Stimulated activated CD8-positive, alpha-beta memory T cell treated with anti-CD3 and anti-CD28 coated beads, Interleukin-4, amount 100 ng/mL, for 4 hours (primary cell): ENCODE measurements at places on chromosomes 6 and 20.

GRCh38 chr6:2158596-2159271 is 86.7 kb downstream of the GMDS start:
- DNase-seq: no peak

DNA sequence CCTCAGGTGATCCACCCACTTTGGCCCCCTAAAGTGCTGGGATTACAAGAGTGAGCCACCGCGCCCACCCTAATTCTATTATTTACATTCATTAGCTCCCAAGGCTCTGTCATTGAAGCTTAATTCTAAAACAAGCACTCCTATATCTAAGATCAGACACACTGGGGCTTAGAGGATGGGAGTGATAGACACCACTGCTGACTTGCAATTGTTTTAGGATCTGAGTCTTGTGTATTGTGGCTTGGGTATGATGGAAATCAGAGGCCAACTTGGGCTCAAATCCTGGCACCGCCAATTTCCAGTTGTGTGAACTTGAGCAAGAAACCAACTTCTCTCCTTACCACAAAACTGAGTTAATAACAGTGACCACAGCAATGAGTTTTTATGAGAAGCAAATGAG is 34.7 kb downstream of the MTRES1 start:
- DNase-seq: no peak

- no peak for DNase-seq
Measured at GRCh38 chr6:95658886-95659285, 81.6 kb downstream of the MANEA start.

GRCh38 chr20:43560974-43561373 is 2.1 kb downstream of the SGK2 start:
- DNase-seq: no peak

- no peak for DNase-seq
Measured at GRCh38 chr6:3784423-3784822, 32.9 kb upstream of the PXDC1 start.

DNA sequence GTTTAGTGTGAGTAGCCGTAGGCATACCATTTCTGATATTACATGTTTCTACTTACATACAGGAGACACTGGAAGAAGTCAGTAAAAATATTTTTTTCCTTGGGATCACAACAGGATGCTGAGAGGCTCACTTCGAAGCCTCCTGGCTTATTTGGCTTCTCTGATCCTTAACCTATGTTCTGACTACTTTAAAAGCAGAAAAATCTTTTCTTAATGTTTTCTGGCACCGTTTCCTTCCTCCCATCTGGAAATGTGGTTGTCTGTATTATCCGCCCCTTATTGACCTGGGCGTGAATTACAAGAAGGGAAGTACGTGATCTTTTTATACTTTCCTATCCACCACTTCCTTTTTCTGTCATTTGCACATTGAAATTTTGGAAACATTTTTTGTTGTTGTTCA is 379.6 kb downstream of the COL12A1 start:
- no peak for DNase-seq

DNA sequence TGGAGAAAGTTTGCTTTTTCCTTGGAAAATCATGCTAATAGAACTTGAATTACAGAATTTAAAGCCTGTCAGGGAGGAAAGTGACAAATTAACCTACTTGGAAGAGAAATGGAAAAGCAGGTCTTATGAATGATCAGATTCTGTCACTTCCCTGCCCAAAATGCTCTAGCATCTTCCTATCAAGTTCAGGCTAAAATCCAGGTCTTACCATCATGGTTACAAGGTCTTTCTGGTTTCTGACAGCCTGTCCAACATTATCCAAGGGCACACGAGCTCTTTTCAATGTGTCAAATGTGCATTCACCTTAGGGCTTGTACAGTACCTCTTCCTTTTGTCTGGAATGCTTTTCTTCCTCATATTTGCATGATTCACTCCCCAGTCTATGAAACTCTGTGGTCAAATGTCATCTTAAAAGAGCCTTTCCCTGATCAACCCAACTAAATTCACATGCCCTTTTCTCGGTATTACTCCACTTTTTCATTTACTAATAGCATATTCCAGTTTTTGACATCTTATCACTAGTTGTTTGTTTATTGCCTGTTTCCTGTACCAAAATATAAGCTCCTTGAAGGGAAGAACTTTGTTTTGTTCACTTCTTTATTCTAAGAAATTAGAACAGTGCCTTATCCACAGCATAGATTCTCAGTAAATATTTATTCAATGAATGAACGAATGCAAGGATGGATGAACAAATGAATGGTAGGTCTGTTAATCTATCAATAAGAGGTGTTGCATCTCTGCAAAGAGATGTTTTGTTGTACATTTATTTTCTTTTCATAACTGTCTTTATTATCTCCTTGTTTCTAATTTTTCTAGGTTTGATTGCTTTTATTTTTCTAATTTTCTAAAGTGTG is 139.5 kb downstream of the BCAS1 start:
- no peak for DNase-seq

- DNase-seq: no peak
Measured at GRCh38 chr6:125421836-125422235, 120.1 kb upstream of the HDDC2 start.

- no peak for DNase-seq
Measured at GRCh38 chr20:43349841-43350240, 107.9 kb upstream of the SRSF6 start.

GRCh38 chr6:142543606-142544005 is 241.8 kb downstream of the ADGRG6 start:
- no peak for DNase-seq

DNA sequence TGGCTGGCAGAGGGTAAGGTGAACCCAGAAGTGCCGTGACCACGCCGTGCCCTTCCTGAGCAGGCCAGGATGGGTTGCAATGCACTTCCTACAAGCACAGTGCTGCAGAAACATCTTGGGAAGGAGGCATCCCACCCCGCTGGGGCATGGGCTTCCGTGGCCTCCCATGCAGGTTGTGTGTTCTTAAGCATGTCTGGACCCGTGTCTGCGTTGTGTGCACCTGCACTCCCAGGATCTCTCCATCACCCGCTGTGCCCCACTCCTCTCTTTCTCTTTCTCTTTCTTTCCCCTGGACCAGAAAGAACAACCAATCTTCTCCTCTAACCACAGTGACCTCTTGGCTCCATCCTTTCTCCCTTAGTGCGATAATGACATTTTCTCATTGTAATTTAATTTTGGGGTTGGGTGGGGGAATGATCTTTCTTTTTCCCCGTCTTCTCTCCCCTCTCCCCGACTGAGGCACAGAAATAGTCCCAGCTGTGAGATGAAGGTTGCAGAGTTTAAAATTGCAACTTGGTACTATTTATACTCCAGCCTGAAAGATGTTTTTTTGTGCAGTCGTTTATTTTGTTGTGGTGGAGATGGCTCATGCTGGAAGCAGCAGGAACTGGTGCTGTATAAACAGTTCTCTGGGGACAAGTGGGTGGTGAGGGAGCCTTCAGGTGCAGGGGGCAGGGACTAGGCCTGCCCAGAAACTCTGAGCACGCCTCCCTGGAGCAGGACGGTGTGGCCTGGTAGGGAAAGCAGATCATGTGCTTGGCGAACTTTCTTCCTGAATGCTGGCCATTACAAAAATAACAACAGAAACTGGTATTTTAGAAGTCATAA is 20.5 kb downstream of the BCAS4 start:
- DNase-seq: no peak

DNA sequence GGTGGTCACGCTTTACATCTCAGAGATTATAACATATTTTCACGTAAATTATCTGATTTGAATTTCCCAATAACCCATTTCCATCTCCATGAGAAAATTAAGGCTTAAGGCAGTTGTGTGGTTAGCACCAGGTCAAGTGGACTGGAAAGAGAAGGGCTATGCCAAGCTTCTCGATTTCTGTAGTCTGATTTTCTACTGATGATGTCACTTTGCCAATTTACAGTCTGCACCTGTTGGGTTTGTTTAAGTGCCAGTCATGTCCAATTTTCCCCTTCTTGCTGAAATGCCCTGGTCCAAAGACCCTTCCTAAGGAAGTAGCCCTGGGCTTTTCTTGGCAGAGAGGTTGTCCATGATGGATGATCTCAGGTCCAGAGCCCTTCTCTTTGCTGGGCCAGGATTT is 562.3 kb upstream of the BTBD3 start:
- DNase-seq: no peak

- DNase-seq: no peak
Measured at GRCh38 chr20:51315390-51315789, 227.1 kb downstream of the NFATC2 start.

DNA sequence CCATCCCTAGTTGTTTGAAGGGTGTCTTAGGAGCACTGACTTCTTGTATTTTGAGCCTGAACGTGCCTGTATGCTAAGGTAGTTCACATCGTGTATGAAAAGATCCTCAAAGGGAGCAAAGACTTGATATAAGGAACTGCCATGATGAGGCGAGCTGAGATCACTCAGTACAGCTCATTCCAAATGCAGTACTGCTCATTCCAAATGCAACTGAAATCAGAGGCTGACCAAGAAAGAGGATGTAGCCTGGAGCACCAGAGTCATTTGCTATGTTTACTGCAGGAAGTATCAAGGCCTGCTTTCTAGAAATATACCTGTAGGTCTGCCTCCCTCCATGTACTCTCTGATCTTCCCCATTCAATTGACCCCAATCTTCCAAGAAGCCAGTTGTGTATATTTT is 832.2 kb downstream of the EYS start:
- no peak for DNase-seq

DNA sequence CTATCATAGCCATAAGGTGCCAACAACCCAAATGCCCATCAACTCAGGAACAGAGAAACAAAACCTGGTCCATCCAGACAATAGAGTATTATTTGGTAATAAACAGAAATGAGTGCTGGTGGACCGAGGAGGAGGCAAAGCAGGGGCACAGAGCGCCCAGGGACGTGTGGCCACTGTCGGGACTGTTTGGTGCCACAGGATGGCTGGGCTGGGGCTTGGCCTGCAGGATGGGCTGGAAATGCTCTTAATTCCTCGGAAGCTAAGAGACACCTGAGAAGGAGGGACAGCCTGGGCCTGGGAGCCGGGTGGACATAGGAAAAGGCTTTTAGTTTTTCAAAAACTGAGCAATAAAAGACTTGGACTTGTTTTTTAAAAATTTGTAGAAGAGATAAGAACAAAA is 216.4 kb downstream of the DLL1 start:
- no peak for DNase-seq

- no peak for DNase-seq
Measured at GRCh38 chr6:34340906-34341480, 51.5 kb downstream of the NUDT3 start.

DNA sequence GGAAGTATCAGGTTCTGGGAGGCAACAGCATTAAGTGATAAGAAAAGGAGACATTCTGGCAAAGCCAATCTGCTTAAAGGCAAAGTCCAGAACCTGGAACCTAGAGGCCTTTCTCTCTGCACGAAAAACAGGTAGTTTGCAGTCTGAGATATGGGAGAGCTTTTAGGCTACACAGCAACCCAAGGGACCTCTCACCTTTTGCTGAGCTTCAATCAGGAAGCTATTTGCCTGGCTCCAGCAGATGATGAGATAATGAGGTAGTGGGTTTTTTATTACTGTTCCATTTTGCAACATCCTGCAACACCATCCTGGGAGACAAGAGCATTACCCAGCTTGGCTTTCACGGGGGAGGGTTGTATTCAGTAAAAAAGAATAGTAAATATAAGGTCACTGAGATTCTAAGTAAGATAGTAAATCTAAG is 143.1 kb downstream of the ADGRG6 start:
- DNase-seq: no peak

DNA sequence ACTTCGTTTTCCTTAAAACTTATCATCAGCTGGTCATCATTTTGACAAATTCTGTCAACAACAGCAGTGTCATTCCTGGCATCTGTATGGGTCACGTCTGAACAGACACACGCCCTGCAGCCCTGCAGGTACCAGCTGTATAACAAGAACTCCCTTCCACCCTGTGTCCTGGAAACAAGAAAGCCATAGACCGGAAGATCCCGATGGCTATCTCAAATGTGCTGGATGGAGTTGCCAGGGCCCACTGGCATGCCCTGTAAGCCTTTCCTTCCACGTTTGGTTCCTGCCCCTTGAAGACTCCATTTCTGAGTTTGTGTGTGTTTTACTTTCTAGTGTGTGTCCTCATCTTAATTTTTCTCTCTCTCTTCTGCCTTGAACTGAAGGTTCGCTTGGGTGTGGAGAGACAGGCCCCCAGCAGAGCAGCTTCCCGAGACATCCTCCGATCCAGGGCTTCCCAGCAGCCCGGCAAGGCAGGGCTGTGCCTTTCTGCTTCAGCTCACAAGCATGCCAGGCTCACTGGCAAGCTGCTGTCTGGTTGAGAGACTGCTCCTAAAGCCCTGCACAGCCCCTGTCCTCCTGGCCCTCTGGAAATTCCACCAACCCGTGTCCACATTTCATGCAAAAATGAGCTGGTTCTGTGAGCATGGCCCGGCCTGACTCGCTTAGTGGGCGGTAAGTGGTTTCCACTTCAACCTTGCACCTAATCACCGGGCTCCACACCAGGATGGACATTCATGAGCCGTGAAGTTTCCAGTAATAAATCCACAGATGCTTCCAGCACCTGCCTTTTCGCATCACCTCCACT is 8.7 kb downstream of the GFRA4 start:
- DNase-seq: no peak

- DNase-seq: no peak
Measured at GRCh38 chr6:73632346-73632745, 21.4 kb downstream of the SLC17A5 start.

DNA sequence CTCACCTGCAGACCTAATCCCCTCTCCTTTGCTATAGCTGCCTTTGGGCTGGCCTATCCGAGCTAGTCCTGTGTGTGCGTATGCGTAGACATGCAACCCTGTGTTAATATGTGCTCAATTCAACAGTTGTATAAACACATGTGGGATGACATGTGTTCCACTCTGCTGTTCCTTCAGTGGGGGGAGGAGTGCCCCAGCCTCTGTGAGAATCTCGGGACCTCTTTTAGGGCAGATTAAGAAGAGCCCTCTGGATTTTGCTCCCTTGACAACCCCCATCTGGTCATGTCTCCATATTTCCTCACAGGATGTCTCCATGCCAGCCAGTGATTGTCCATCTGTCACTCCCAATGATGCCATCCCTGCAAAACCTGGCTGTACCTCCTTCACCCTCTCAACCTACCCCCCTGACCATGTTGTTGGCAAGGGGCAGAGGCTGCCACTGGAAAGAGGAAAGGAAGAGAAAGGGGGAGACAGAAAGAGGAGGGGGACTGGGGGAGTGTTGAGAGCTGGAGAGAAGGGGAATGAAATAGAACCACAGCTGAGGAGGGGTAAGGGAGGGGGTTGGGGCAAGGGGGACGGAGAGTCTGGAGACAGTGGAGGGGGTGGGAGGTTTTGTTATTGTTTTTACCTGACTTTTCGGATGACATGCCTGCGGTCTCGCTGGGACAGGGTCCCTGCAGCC is 417 bp downstream of the PRRT1 start:
- no peak for DNase-seq

- no peak for DNase-seq
Measured at GRCh38 chr6:36980876-36981619, 4.9 kb downstream of the MTCH1 start.

GRCh38 chr6:168037242-168037641 is 39.8 kb downstream of the KIF25 start:
- no peak for DNase-seq
